Activated CD4-positive, alpha-beta T cell treated with anti-CD3 and anti-CD28 coated beads for 1 hour (primary cell): ENCODE measurements at places on chromosomes 13 and 19.

- no peak for DNase-seq
Observed at GRCh38 chr19:43628646-43629326, 9.4 kb upstream of the ZNF428 start.

- no peak for DNase-seq
Observed at GRCh38 chr19:18943465-18943864, 2.4 kb upstream of the HOMER3 start.

DNA sequence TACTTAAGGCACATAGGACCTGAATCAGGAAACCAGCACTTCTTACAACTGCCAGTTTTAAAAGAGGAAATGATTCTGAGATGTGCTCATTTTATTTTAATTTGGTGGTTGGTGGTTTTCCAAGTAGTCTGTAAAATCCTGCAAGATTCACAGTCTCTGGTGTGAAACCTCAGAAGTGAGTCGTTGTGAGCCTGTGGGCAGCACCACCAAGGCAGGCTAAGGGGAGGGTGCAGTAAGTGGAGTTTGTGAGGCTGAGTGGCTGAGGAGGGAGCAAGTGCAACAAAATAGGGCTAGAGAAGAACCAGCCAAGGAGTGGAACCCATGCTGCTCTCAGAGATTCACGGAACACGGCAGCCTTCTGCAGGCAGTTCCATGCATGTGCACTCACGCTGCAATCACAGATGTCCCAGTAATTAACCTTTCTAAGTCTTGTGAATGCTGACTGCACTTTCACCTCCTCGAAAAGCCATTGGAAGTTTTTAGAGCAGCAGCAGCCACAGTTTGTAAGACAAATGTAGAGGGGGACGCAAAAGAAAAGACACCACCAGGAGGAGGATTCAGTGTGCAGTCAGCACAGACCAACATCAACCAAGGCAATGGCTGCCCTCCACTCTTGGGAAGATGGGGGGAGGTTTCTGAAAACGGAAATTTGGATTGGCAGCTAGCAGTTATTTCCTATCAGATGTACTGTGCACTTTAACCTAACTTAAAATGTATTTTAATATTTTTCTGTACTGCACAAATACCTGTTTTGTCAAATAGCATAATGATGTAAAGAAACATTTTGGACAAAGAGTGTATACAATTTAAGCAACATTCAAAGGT is 44.9 kb downstream of the ESD start:
- DNase-seq = peak; percentile 9

DNA sequence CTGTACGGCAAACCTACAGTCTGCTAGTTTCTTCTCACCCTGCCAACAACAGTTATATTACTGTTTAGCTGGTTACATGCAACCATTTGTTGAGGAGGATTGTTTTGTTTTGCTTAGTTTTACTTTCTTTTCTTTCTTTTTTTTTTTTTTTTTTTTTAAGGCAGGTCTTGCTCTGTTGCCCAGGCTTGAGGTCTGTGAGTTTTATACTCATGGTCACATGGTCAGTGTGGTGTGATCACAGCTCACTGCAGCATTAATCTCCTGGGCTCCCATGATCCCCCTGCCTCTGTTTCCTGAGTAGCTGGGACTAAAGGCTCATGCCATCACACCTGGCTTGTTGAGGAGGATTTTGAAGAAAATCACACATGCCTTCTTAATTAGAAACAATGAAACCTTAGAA is 505.6 kb downstream of the GPC5 start:
- no peak for DNase-seq

DNA sequence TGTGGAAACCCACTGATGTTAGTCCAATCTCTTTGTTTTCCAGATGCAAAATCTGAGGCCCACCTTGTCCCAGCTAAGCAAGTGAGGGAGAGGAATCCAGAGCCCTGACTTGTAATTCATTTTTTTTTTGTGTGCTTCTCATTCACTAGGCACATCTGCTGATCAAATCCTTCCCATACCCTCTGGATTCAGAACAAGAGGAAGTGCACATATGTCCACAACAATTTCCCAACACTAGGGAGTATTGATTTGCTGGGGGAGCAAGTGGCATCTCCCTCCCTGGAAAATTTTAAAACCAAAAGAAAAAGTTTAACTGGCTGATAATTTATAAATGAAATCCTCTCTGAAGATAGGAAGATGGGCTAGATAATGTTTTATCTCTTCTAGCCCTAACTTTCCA is 94.6 kb upstream of the RFC3 start:
- DNase-seq = no peak
